Esophagus muscularis mucosa (tissue), 4 donors: ENCODE measurements at places on chromosomes 3 and 15. TPM values are rescaled to one million over a fixed set of nuclear protein-coding genes. Genes with fewer than 3 reads are reported as not detected.

Gene KNL1
- 0.17 TPM for total RNA-seq

Gene CFAP92
- total RNA-seq, result 0.29 TPM

Gene ACSBG1
- 2.5 TPM for total RNA-seq

Gene FETUB
- total RNA-seq, result not detected

Gene KCNMB3
- total RNA-seq, result 2.5 TPM

Gene ROPN1B
- total RNA-seq, result 0.52 TPM

Gene ZNF501
- total RNA-seq, result 9.9 TPM

GRCh38 chr3:17820704-17821103 is 78.3 kb upstream of the TBC1D5 start:
- DNase-seq, result no peak

DNA sequence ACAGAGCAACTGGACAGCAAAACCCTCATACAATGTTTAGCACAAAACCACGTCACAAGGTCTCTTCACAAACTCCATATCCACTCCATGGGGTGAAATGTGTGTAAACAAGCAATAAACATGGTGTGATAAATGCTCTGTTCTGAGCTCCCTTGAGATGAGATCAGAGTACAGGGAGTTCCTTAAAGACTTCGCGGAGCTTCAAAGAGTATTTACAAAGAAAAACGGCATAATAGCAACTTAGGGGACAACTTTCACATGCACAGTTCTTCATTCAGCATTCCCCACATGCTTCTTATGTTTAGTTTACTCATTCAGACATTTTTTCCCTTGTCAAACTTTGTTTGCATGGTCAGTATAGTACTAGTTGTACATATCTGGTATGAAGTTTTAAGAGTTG is 52.5 kb upstream of the SUCLG2 start:
- no peak for DNase-seq

DNA sequence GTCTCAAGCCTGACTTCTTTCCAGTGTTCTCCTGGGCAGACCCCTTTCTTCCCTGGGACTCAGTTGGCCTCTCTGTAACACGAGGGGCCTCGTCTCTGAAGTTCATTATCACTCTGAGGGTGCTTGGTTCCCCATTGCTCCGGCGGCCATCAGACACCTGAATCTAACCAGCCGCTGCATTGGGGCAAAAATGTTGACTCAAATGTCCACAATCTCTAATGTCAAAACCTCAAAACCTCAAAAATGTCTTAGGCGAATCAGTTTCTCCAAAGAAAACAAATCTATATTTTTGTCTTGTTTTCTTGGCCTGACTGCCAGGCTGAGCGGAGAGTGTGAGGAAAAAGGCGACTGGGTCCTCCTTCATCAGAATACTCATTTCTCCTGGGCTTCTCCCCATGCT is 220.7 kb downstream of the VPS13C start:
- no peak for DNase-seq

- no peak for DNase-seq
These were observed 105.8 kb downstream of the DHX30 start for GRCh38 chr3:47908744-47909143.

DNA sequence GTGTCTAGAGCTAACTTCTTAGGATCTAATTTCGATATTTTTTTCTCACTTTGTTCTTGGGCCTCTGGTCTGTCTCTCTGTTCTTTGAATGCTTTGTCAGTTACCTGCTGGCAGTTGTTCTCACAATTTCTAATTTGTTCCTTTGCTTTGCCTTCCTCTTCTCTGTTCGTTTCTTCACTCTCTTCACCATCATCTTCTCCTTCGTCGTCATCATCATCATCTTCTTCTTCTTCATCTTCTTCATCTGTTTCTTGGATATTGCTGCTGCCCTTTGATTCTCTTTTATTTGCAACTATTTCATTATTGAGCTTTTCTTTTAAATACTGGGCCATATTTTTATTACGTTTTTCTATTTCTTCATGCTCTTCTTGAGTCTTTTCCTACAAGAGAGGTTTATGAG is 2.7 kb downstream of the LMOD3 start:
- DNase-seq, result no peak

GRCh38 chr3:29011966-29012365 is 268.9 kb upstream of the RBMS3 start:
- no peak for DNase-seq

- no peak for DNase-seq
These were observed 99.1 kb upstream of the SLC6A11 start for GRCh38 chr3:10716964-10717363.

DNA sequence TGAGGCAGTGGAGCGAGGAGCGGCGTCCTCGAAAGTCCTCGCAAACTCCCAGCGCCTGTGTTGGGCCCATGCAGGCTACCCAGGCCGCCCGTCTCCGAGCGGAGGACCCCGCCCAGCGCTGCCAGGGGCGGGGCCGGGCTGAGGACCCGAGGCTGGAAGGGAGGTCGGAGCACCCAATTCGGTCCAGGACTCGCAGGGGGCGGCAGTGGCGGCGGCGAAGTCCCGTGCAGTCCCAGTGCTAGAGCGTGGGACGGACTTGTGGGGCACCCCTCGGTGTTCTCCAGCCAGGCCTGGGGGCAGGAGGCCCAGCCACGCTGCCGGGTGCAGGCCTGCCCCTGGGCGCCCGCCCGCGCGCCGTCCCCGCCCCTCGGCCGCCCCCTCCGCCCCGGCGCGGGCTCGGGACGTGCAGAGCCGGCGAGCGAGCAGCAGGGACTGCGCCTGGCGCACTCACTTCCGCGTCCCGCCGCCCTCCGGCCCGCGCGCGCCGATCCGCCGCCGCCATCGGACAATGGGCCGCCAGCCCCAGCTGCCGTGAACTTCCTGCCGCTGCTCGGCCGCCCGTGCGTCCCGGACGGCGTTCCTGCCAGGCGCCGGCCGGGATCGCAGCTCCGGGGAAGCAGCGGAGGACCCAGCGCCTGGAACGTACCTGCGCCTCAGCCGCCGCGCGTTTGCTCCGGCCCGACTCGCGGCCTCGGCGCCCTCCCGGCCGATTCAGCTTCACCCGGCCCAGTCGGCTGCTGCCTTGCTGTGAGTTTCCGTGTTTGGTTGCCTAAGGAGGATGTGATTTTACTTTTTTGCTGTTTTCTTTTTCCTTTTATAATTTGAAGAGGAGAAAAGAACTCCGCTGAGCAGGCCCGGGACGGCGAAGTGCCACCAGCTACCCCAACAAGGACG is 596 bp upstream of the LIMD1 start:
- DNase-seq, result no peak

- no peak for DNase-seq
These were observed 41.2 kb downstream of the OIP5 start for GRCh38 chr15:41291065-41291631.

GRCh38 chr15:89457086-89457485 is 39.3 kb downstream of the RHCG start:
- no peak for DNase-seq

DNA sequence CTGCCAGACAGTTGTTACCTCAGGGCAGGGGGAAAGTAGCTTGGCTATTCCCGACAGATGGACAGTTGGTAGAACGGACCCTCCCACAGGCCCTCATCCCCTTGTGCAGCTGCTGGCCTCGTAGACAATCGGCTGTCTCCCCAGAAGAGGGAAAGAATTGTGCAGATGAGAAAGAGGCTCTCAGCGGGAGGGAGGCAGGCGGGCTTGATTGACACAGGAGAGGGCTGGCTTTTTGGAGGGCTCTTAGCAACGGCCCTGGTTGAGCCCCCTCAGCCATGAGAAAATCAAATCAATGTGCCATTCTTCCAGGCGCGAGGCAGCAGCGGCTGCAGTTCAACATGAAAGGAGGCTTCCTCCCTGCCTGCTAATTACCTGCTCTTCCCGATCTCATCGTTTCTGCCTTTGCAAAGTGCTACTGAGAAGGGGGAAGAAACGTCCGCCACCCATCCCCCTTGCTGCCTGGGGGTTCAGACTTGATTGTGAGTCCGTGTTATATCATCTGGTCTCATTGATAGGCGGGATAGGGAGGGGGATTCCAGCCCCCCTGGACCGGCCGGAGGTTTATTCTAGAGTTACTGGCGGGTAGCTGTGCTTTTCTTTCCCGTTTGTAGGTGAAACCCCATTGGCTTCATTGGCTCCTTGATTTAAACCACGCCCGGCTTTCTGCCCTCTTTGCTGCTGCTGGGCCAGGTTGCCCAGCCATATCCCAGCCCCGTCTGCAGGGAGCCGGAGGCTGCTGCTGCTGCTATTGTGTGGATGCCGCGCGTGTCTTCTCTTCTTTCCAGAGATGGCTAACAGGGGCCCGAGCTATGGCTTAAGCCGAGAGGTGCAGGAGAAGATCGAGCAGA is at the start of gene TAGLN3:
TSS of gene TAGLN3 (plus strand) at position 287 of the 848 bp plus-strand sequence. CDS start at position 788, 501 bp downstream.
- DNase-seq, result peak; percentile 91

- DNase-seq, result no peak
These were observed 1.2 kb downstream of the OSBPL11 start for GRCh38 chr3:125594125-125594524.

- DNase-seq, result no peak
These were observed 10.0 kb downstream of the KLHDC8B start for GRCh38 chr3:49181351-49181750.

- DNase-seq, result no peak
These were observed 292.0 kb upstream of the CCDC54 start for GRCh38 chr3:107085261-107085660.

- peak; percentile 75 for DNase-seq
These were observed 1.7 kb upstream of the CLN6 start for GRCh38 chr15:68231102-68231818.

DNA sequence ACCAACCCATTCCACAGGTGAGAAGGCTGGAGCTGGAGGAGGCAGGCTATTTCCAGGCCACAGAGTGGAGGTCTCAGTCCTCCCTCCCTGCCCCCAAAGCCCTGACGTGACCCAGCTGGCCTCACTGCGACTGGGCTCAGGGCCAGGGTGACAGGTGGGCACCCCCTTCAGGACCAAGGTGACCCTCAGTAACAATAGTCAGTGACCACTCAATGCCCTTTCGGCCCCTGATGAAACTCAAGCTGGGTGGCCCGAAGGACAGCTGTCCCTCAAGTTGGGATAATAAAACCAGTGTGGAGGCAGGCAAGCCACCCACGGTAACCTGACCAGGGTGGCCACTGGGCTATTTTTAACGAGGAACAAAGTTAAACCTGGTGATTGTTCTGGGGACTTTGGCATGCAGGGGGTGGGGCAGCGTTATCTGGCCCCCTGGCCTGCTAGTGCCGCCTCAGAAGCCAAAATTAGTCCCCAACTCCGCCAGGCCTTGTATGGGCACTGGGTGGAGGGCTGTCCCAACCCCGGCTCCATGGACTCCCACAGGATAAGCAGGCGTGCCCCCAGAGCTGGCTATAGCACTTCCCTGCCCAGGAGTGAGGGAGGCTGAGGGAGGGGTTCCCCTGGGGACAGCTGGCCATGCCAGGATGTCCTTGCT is 1.1 kb downstream of the TNNC1 start:
- no peak for DNase-seq

DNA sequence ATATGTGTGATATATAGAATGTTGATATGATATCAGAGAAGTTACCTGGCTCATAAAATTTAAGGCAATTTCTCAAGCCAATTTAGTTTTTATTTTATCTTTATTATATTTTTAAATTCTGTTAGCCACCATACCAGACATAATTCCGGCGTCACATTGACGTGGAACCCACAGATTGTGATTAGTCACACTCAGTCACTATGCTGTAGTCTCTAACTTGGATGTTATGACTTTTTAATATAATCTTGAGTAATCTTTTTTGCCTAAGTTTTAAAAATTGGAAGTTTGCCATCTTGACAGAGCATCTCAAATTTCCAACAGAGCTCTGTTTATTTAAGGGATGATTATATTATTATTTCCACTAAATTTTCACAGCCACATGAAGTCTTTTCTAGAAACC is 9.7 kb upstream of the DCLK3 start:
- no peak for DNase-seq

DNA sequence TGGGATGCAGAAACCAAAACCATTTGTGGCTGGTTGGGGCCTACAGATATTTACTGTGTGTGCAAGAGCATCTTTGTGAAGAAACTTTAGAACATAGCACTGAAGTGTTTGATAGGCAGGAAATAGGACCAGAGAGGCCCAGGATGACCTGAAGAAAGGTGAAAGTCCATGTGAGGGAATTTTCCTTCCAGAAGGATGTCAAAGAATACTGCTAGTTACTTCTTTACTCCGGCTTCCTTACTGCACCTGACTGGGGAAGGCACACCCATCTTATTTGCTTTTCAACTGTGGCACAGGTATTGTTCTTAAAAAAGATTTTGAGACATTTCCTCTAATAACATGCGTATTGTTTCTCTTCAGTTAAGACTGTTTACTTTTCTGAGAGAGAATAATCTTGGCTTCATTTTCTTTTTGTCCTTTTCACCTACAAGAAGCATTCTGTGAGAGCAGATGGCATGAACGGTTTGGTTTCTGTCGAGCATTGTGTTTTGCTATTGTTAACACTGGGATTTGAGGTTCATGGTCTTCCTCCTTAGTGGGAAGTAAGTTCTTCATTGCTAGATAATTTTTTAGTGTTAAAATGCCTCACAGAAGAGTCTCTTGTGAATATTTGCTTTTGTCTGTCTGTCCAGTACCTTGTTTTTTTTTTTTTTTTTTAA is 71.5 kb downstream of the SLCO3A1 start:
- DNase-seq, result no peak

- DNase-seq, result no peak
These were observed 438 bp downstream of the SHOX2 start for GRCh38 chr3:158105710-158106253.

DNA sequence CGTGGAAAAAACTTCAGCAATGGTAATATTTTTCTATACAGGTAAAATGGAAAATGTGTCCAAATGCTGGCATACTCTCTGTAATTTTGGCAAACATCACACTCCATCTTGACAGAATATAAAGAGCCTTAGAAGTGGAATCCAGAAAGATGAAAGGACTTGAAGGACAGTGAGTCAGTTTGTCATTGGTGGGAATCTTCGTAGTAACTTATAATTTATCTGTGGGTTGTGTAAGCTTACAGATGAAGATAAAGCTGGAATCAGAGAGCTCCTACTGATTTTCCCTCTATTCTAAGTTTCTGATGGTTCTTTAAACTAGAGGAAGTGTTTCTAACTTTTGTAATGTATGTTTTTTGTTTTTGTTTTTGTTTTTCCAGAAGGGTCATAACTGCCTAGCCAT is 8.7 kb upstream of the PDZRN3 start:
- no peak for DNase-seq

GRCh38 chr3:54862526-54862925 is 65.3 kb downstream of the LRTM1 start:
- no peak for DNase-seq
